ENCODE measurements at places on chromosomes 16 and 17.

- no peak for DNase-seq
Observed at GRCh38 chr17:15119968-15120367, 145.2 kb downstream of the PMP22 start.

- no peak for DNase-seq
Observed at GRCh38 chr17:28774206-28774605, 30.4 kb downstream of the TRAF4 start.

- no peak for DNase-seq
Observed at GRCh38 chr16:58551496-58551895, 36.2 kb downstream of the SETD6 start.

DNA sequence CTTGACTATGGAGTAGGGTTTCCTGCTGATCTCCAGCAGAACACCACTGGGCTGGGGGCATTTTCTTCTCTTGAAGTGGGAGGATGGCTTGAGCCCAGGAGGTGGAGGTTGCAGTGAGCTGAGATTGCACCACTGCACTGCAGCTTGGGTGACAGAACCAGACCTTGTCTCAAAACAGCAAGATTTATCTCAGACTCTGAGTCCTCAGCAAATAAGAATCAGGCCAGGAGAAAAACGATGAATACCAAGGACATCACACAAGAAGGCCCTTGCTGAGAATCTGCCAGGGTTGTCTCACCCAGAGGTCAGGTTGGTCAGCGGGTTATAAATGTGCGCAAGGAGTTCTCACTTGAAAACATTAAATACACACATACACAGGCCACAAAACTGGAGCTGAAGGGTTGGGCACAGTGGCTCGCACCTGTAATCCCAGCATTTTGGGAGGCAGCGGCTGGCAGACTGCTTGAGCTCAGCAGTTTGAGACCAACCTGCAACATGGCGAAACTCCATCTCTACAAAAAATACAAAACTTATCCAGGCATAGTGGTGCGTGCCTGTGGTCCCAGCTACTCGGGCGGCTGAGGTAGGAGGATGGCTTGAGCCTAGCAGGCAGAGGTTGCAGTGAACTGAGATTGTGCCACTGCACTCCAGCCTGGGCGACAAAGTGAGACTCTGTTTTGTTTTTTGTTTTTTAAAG, 7.7 kb downstream of the MXRA7 start:
- DNase-seq: no peak

- DNase-seq: no peak
Observed at GRCh38 chr17:34243364-34244320, 11.4 kb upstream of the CCL2 start.

- DNase-seq: peak; percentile 71
Observed at GRCh38 chr17:34199932-34200534, 55.1 kb upstream of the CCL2 start.

- no peak for DNase-seq
Observed at GRCh38 chr16:12539185-12539929, 264.3 kb downstream of the CPPED1 start.

DNA sequence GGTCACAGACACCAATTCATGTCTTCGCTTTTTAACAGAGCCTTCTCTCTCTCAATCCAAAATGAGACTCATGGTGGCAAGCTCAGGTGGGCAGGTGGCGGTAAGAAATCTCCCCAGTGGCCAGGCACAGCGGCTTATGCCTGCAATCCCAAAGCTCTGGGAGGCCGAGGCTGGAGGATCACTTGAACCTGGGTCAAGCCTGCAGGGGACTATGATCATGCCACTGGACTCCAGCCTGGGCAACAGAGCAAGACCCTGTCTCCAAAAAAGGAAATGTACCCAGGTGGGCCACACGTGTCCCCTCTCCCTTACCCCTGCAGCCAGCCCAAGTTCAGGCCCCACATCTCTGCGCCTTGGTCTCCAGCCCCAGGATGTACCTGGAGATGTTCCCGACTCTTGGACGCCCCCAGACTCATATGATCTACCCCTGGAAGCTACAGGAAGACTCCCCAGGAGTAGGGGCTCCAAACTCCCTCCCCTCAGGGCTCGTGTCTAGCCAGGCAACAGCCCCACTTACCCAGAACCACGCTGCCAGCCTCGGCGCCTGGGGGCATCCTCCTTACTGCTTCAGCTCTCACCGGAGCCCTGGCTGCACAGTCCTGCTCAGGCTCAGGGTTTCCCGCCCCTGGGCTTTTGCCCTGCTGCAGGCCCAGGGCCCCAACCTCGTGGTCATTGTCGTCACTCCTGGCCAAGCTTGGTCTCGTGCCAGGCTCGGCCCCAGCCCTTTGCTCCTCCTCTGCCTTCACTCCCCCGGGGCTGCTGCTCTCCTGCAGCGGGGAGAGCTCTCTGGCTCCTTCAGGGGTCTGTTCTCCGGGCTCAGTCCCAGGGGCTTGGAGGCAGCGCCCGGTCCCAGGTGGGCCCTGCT, 16.2 kb downstream of the MYLK3 start:
- DNase-seq: no peak

DNA sequence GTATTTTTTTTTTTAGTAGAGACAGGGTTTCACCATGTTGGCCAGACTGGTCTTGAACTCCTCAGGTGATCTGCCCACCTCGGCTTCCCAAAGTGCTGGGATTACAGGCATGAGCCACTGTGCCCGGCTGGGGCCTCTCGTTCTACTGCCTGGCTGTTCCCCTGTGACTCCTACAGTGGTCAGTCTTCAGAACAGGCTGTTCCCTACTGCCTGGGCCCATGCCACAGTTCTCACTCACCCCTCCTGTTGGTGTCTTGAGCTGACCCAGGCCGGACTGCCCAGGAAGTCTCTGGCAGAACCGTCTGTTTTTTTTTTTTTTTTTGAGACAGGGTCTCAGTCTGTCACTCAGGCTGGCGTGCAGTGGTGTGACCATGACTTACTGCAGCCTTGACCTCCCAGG, 3.3 kb downstream of the CDK3 start:
- no peak for DNase-seq

DNA sequence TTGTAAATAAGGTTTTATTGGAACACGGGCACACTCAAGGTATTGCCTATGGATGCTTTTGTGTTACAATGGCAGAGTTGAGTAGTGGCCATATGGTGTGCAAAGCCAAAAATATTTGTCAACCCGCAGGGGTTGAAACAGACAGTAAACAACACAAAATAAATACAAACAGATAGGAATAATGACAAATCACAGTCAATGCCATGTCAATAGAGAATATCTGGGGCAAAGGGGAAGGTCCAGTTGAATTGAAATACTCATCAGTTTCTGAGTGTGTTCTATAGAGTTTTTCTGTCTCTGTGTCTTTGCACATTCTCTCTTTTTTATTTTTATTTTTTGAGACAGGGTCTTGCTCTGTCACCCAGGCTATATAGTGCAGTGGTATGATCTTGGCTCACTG, 37.5 kb downstream of the PITPNC1 start:
- no peak for DNase-seq

- DNase-seq: peak; percentile 15
Observed at GRCh38 chr16:86664522-86665318, 86.4 kb downstream of the FOXL1 start.

DNA sequence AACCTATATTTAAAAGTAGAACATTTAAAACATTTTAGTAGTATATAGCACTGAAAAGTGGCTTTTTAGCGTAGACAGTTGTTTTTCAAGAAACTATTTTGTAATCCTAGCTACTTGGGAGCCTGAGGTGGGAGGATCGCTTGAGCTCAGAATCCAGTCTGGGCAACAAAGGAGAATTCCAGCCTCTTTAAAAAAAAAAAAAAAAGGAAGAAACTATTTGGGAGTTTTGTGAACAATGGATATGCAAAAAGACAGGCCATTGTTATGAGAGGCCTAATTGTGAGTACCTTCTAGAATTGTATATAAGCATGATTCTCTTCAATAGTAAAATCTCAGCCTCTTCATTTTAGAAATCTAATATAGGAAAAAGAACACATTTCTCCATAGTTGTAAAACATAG, 17.6 kb downstream of the OMG start:
- DNase-seq: no peak

GRCh38 chr16:65384441-65384840, 262.6 kb upstream of the CDH11 start:
- no peak for DNase-seq

- DNase-seq: no peak
Observed at GRCh38 chr17:39237586-39237985, 11.8 kb upstream of the STAC2 start.

DNA sequence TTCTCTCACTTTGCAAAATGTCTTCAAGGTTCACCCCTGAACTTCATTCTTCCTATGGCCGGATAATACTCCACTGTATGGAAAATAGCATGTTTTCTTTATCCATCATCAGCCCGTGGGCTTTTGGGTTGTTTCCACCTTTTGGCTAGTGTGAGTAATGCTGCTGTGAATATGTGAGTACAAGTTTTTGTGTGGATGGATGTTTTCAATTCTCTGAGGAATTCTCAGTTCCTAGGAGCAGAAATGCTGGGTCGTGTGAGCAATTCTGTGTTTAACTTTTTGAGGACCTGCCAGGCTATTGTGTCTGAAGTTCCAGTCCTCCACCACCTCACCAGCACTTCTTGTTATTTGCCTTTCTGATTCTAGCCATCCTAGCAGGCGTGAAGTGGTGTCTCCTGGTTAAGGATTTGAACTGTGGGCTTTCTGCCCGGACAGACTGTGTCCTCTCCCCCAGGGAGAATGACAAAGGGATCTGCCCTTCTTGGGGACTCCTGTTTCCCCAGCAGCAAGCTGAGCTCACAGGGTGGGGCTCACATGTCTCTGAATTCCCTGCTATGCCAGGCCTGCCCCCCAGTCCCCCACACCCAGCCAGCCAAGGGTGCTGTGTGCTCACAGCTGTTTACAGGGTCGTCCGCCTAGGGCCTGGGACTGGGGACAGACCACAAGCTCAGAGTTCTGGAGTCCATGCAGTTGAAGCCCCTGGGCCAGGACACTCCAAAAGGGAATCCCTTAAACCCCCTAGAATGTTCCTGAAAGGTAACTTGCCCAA, 92.2 kb upstream of the CIBAR2 start:
- no peak for DNase-seq

DNA sequence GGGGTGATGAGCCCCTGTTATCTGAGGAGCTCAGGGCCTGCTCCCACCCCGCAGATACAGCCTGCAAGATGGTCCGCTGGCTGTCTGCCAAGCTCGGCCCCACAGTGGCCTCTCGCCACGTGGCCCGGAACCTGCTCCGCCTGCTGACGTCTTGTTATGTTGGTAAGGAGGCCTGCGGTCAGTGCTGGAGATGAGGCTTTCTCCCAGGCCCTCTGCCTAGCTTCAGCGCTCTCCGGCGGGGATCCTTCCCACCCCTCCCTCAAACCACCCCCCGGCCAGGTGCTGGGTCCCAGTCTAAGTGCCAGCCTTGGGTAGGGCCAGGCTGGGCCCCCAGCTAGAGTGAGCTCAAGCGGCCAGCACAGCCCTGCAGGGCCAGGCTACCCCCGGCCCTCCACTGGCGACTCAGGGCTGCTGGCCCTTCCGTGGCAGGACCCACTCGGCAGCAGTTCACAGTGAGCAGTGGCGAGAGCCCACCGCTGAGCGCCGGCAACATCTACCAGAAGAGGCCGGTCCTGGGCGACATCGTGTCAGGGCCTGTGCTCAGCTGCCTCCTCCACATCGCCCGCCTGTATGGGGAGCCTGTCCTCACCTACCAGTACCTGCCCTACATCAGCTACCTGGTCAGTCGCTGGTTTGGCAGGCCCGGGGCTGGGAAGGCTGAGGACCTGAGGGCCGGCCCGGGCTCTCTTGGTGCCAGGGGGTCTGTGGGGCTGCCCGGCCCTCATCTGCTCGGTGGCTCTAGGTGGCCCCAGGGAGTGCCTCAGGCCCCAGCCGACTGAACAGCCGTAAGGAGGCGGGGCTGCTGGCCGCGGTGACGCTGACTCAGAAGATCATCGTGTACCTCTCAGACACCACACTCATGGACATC, 6.1 kb downstream of the WDR81 start:
- no peak for DNase-seq

DNA sequence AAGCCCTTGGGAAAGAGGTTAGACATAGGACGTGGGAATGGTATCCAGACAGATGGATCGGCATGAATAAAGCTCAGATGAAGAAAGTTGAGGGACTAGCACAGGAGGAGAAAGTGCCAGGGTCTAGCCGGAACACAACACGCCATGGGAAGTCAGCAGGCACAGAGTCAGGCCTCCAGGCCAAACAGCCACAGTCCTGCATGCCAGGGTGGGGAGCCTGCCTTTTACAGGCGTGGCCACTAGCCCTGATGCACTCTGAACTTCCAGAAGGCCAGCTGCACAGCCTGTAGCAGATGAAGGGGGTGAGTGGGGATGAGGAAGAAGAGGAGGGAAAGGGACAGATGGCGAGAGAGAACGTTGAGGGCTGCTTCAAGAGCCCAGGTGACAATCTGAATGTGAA, 5.2 kb downstream of the B9D1 start:
- no peak for DNase-seq

- DNase-seq: peak; percentile 30
Observed at GRCh38 chr16:78749745-78750268, 650.4 kb downstream of the WWOX start.

- peak; percentile 88 for DNase-seq
Observed at GRCh38 chr17:44385287-44386181, 3.9 kb downstream of the ITGA2B start.

DNA sequence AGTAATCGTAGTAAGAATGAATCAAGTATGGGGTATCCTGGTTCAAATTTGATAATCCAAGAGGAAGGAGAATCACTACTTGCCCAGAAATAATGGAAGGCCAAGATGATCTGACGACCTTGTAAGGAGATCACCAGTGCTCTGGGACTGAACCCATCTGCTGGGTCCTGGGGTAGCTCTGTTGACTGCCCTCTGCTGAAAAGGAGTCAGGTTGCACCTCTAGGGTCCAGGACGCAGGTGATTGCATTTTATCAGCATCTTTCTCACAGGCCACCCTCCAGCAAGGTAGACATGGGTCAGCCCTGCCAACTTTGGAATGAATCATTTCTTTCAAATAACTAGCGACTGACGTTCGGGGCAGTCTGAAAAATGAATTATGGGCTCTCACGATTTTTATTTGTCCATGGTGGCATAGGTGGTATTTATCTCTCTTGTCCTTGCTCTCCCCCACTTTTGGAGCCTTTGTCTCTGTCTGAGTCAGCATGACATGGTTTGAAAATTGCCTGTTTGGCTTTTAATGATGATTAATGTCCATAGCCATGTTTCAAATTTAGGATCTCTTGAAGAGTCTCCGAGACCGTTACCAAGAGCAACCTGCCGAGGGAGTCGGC, 163.7 kb downstream of the MSI2 start:
- no peak for DNase-seq
